T-cell (primary cell): ENCODE measurements at places on chromosomes 3 and 15.

DNA sequence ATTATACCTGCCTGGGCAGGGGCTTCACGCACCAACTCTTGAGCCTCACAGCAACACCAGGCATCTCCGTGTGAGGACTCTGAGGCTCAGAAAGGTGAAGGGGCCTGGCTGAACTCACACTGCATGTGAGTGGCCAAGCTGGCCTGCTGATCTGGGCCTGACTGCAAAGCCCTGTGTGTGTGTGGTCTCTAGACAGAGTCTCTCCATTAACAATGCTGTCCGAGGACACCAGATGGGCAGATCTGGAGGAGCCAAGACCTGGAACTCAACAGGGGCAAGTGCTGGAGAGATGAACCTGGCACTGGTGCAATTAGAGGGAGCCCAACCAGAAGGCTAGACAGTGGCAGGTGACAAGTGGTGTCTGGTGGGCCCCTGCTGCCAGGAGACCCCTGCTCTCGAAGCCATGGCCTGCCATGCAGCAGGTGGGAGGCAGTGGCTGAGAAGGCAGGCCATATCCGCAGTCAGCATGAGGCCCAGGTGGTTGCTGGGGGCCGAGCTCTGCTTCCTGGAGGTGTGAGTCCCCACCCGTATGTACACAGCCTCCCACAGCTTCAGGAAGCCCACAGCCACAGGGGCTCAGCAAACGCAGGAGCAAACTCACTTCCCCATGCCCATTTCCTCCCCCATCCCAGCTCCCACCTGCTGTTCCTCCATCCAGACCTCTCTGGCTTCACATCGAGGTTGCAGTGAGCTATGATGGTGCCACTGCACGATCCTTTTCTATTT lies 39.0 kb downstream of the CYP11A1 start:
- DNase-seq, result no peak

- no peak for DNase-seq
Observed at GRCh38 chr3:136437043-136437442, 186.9 kb downstream of the PCCB start.

- no peak for DNase-seq
Observed at GRCh38 chr3:15099364-15100098, 583 bp upstream of the RBSN start.

- no peak for DNase-seq
Observed at GRCh38 chr3:111745786-111746185, 113.3 kb upstream of the PHLDB2 start.

DNA sequence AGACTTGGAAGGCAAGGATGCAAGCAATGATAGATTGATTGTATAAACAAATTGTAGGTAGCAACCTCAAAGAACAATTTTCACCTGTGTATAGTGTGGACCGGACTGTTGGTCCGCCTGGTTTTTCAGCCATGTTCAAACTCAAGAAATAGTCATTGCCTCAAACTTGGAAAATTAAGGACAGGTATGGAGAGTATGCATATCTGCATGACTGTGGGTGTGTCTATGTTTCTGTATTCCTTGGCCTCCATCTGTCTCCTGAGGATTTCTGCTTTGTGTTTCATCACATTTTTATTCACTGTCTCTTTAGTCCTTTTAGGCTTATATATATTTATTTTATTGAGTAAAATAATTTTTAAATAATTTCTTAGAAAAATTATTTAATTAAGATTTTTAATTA lies 53.9 kb upstream of the RASA2 start:
- no peak for DNase-seq

DNA sequence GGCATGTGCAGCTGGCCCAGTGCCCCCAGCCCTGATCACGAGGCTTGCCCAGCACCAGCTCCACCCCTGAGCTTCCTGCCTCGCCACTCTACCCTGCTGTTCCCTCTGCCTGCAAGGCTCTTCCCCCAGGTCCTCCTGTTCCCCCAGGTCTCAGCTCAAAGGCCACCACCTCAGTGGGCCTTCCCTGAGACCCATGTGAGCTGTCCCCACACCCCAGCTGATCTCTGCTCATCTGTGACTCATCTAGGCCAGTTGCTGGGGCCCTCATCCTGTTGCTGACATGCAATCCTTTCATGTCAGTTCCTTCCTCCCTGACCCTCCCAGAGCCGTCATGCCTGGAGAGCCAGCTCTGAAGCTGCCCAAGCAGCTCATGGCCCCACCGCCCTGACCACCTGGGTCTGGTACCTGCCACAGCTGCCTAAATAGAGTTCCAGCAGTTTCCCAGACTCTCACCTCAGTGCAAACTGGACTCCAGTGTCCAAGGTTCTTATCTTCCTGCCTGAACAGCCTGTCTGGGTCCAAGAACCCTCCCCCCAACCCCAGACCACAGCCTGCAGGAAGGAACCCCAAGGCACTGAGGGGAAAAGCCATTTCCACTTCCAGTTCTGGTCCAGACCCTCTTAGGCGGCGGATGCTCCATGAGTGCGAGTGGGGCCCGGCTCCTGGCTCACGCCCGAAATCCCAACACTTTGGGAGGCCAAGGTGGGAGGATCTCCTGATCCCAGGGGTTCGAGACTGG lies 116.6 kb upstream of the IQSEC1 start:
- no peak for DNase-seq
